ENCODE measurements at places on chromosomes 13 and 19.
A peak's percentile ranks its signal among the peaks of the same experiment; 100 is the strongest.

DNA sequence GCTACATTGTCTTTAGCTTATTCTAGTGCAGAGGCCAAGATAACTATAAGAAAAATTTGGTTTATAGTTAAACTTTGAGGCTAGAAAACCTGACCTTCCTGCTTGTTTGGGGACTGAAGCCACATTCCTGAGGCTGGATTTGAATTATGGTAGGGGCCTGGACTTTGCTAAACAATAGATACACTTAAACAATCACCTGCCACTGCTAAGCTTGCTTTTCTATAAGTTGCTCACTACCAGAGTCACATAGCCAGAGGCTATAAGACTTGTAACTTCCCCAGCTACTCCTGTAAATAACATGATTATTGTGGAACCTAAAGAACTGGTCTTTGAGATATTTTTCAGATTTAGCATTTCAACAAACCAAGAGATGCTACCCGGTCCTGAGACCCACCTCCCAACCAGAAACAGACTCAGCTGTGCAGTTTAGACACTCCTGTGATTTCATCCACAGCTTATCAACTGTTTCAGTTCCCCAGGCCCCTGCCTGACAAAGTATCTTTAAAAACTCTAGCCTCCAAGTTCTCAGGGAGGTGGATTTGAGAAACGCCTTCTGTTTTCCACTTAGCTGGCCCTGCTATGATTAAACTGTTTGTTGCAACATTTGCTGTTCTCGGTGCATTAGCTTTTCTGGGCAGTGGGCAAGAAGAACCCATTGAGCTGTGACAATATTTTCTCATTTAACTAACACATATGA, 77.7 kb downstream of the MIPEP start:
- DNase-seq: no peak

DNA sequence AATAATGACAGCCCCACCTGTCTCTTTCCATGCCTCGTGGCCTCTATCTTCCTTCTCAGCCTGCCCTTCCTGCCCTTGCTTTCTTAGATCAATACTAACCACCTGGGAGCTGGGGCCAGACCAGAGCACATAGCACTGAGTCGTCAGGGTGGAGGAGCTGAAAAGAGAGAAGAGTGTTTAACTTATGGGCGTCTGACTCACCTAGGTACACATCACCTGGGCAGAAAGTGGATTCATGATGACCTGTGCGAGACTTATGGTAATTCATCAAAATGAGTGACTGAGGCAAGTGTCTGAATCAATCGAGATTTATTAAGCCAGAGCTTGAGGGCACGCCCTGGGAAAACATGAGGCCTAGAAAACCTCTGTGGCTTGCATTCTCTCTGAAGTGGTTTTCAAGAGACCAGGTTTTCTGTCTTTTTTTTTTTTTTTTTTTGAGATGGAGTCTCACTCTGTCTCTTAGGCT, 19.2 kb downstream of the CEACAM6 start:
- no peak for DNase-seq

DNA sequence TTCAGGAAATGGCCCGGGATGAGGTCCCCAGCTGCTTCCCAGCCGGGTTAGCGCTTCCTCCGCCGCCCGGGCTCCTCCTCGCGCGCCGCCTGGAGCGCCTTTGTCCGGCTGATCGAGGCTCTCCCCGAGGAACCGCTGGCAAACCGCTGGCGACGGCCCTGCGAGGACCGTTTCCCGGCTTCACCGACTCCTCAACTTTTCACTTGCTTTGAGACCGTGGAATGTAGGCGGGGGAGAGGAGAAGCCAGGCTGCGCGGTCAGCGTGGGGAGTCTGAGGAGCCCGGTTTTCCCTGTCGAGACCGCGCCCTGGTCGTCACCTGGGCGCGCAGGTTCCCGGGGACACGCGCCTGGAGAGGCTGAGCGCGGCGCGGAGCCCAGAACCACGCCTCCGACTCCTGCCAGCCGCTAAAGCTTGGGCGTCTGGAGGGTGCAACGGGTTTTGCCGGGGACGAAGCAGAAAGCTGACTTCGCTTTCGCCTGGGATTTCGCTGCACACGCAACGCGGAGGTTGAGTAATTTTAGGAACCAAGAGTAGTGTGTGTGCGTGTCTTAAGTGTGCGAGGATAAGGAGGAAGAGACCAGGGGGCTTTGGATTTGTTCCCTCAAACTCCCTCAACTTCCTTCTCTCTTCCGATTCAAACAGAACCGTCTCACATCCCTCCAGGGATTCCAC, 7.3 kb upstream of the DGKH start:
- DNase-seq: peak; percentile 22

DNA sequence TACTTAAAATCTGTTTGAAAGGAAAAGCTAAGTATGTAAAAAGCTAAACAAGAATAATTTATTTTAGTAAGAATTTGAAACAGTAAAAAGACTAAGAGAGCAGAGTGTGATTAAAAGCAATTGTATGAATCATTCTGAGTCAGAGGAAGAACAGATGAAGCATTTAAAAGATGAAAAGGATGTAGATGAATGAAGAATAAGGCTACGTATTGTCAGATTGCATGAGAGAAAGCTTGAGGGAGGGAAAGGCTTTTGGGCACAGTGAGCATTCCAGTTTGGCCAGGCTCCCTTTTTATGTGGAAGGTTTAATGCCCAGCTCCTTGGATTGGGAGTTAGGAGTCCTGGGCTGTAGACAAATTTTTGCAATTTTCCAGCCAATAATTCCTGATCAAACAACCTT, 117.7 kb downstream of the FREM2 start:
- DNase-seq: no peak

DNA sequence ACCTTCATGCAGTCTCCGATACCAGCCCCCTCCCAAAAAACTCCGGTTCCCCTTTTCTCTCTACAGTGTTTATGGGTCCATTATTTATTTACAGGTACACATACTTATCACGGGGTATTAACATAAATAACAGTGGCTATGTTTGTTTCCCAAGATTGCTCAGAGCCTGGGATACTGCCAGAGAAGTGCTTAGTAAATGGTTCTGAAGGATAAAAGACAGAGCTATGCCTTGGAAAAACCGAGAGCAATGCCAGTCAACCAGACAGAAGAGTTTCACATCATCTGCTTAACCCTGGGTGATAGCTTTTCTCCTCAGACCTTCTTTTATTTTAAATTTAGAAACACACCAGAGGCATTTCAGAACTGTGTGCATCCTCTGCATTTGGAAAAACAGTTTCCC, 61.3 kb downstream of the NUFIP1 start:
- no peak for DNase-seq

- DNase-seq: no peak
Observed at GRCh38 chr13:109764470-109765291, 21.7 kb downstream of the IRS2 start.

DNA sequence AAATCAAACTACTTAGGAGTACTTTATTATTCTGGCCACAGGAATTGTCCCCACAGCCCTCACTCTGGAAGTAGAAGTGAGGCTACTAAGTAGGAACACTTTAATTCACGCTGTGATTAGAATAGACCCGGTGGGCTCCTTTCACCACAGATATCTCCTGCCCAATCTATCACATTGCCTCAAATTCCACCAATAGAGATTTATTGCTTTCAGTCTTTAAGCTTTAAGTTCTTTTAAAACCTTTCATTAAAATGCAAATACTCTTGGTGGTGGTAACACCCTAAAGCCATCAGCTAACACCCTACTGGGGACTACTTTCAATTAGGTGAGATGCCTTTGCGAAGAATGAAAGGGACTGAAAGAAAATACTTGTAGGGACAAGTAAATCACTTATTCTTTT, 181.9 kb downstream of the DACH1 start:
- no peak for DNase-seq

DNA sequence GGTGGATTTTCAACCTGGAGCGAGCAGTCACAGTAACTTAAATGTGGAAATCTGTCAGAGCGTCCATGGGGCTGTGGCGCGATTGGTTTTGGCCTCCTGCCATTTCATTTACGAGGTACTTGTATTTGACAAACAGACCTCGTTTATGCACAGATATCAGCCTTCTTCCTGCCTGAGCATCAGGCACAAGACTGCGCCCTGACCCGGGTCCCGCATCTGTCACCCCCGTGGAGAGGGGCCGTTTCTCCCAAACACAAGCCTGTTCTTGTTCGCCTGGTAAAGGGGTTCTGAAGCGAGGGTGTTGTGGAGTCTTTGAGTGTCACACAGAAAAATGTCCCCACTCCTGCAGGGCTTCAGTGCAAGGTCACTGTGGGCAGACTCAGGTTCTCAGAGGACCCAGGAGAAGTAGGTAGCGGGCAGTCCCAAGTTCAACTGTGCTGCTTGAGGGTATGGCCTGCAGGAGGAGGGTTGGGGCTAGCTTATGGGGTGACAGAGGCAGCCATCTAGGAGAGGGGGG, 202.3 kb downstream of the URI1 start:
- no peak for DNase-seq

- DNase-seq: no peak
Observed at GRCh38 chr13:50428183-50428877, 413.1 kb downstream of the KCNRG start.

DNA sequence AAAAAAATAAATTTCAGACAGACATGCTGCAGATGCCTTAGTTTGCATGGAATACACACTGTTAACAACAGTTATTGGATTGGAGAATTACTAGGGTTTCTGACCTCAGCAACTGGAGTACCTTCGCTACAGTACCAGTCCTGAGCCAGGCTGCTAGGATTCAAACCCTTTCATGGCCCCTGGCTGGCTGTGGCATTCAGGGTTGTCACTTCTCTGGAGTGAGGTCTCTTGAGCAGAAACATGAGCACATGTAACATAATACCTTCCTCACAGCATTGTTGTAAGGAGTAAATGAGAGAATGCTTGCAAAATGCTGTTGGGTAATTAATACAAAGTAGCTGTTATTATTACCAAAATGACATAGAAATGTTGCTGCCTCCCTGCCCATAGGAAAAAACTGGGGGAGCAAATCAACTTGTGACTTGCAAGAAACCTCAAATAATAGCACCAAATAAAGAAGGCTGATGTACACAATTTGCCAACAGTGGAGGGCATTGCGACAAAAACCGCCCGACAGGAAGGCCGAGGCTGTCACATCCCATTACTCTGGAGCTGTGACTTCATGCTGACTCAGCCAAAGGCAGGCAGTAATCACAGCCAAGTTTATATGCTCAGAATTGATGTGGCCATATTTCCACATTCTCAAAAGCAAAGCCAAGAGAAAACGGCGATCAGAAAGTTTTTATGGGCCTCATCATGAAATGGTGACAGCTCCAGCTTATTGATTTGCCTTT, 100.4 kb downstream of the RFC3 start:
- no peak for DNase-seq

GRCh38 chr13:20491926-20492435, 33.7 kb downstream of the CRYL1 start:
- no peak for DNase-seq

DNA sequence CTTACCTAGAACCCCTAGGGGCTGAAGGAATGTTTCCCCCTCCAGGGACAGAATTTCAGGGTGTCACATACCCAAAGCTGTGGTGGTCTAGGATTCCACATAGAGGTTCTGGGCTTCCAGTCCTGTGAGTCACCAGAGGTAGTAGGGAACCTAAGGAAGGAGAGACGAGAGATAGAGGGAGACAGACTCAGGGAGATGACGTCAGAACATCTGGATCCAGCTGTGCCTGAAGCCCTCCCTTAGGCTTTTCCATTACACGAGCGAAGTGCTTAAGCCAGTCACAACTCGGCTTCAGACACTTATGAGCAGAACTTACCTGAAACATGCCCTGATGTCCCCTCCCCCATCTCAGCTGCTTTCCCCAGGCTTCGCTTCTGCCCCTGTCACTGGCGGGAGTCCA, 11.8 kb upstream of the SELENOW start:
- no peak for DNase-seq

GRCh38 chr13:76440568-76440967, 445.6 kb downstream of the KCTD12 start:
- DNase-seq: no peak

- DNase-seq: peak; percentile 87
Observed at GRCh38 chr19:35643255-35644205, 2.0 kb downstream of the ETV2 start.

- no peak for DNase-seq
Observed at GRCh38 chr19:54343868-54344267, 4.9 kb upstream of the LILRA4 start.

DNA sequence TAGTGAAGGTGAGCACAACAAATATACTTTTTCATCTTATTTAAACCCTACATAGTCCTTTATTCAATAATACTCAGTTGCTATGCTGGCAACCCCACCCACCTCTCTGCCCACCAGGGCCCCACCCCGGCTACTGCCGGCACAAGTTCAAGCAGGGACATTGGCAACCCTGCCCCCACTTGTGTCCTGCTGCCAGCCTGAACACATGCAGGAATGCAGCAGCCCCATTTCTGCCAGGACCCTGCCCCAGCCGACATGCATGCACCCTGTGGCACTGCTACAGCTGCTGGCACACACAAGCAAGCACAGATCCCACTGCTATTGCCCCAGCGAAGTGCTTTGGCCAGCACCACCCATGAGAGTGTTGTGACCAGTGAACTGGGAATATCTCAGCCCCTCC, 289.8 kb downstream of the COG6 start:
- DNase-seq: no peak

DNA sequence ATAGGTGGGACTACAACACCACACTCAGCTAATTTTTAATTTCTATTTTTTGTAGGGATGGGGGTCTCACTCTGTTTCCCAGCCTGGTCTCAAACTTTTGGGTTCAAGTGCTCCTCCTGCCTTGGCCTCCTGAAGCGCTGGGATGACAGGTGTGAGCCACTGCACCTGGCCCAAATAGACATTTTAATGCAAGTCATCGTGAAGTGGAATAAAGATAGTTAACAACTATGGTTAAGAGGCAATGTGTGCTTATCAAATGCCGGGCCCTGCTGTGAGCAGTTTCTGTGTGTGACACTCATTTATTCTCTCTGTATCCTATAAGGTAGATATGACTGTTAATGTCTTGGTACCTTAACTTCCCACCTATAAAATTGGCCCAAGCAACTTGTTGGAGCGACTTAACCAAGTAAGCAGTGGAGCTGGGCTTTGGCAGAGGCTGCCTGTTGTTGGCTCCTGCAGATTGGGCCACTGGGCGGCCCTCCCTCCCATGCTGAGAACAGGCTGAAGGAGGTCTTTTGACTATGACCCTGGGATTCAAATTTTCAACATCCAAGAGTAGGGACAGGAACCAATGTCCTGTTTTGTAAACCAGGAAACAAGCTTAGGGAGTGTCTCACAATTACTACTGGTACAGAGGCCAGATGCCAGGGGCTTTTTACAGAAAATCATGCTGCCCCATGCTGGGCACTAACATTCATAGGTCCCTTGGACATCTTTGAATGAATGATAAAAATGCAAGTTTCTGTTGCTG, 450.7 kb downstream of the TSHZ3 start:
- DNase-seq: no peak

DNA sequence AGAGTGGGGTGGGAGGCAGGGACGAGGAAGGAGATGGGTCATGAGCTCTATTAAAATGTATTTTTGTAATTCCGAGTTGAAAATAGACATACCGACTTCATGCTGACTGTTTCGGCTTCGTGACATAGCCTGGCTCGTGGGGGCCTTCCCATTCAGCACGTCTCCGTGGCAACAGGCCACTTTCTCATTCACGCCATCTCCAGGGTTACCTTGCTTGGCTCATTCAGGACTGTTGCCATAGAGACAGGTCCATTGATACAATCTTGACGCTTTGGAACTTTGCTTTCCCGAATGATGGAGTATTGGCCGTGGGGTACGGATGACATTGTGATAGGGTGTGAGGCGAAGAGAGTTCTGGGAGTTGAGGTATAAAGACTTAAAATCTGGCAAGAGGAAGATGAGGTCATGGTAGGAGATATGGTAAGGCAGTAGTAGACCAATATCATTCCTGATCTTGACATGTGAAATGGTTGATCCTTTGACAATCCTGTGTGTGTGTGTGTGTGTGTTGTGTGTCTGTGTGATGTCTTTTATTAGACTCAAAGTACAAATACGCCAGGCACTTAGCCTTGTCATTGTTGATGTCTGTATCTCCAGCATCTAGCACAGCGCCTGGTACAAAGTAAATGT, 97.3 kb downstream of the CACNA1A start:
- DNase-seq: no peak

GRCh38 chr19:12289790-12290065, 5.0 kb downstream of the ZNF44 start:
- DNase-seq: no peak

Measured in tibial artery (tissue), 4 donors.